ENCODE measurements at places on chromosomes 13 and 19.

GRCh38 chr19:17576758-17577456, 21.5 kb downstream of the COLGALT1 start:
- DNase-seq, result no peak

DNA sequence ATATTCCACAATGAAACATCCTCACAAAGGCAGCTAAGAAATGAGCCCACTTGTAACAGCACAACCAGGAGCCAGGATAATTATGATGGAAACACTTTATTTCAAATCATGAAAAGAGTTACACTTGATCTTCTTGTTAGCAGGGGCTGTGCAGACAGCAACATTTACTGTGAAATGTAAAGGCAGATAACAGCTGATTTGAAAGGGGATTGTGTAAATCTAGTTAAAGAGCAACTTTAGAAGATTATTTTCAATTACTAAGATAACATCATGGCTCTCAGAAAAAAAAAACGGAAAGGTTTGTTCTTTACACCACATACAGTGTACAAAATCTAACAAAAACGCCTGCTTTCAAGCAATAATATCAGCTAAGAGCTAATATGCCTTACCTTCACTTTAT, 22.4 kb downstream of the ENOX1 start:
- DNase-seq, result no peak

- peak; percentile 34 for DNase-seq
Measured at GRCh38 chr19:18282021-18282787, 782 bp upstream of the JUND start.

DNA sequence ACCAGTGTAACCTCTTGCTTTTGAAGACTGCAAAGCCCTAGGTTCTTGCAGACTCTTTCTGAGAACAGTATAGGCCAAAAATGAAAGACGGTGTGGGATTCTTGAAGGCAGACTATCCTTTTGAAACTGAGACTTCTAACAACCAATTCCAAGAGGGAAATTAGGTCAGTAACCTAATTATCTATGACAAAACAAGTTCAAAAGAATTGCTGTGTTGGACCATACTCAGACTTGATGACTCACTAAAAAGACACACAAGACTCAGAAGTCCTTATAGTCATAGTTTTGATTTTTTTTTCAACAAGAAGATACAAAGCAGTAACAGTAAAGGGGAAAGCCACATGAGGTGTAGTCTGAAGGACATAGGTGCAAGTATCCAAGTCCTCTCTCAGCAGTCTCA, 624.0 kb upstream of the GPC6 start:
- DNase-seq, result no peak

DNA sequence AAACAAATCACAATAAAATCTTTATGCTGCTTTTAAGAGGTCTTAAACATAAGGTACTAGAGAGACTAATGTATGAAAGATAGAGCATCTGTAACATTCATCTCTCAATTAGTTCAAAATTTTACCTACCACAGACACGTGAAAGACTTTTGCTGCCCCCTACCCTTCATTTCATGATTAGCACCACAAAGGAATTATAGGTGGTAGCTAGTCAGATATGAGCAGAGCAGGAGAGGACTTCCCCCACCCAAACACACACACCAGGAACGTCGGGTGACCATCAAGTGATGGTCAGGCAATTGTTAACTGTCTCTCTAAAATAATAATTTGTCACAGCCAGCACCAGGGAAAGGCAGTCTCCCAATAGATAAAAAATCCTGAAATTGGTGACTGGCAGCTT, 1531.7 kb upstream of the SPRY2 start:
- no peak for DNase-seq

DNA sequence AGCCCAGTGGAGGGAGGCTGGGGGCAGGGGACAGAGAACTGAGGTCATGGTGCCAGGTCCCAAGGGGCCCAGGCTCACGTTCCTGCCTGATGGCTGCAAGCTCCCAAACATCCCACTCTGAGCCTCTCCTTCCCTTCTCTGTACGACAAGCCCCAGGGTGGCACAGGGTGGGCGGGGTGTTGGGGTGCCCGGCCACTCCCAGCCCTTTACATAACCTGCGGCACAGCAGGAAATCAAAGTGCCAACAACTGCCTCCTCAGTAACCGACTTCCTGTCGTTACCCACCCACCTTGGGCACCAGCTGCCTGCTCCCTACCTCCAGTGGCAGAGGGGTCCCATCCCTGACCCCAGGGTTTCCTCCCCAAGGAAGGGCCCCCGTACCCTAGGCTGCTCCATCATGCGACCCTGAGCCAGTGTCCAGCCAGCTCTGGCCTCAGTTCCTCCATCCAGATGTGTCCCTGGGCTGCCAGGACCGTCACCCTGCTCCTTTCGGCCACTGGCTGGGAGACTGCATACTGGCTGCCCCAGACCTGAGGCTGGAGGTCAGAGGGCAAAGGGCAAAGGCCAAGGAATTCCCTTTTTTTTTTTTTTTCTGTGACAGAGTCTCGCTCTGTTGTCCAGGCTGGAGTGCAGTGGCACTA, 27.7 kb upstream of the NFIC start:
- DNase-seq, result peak; percentile 49

DNA sequence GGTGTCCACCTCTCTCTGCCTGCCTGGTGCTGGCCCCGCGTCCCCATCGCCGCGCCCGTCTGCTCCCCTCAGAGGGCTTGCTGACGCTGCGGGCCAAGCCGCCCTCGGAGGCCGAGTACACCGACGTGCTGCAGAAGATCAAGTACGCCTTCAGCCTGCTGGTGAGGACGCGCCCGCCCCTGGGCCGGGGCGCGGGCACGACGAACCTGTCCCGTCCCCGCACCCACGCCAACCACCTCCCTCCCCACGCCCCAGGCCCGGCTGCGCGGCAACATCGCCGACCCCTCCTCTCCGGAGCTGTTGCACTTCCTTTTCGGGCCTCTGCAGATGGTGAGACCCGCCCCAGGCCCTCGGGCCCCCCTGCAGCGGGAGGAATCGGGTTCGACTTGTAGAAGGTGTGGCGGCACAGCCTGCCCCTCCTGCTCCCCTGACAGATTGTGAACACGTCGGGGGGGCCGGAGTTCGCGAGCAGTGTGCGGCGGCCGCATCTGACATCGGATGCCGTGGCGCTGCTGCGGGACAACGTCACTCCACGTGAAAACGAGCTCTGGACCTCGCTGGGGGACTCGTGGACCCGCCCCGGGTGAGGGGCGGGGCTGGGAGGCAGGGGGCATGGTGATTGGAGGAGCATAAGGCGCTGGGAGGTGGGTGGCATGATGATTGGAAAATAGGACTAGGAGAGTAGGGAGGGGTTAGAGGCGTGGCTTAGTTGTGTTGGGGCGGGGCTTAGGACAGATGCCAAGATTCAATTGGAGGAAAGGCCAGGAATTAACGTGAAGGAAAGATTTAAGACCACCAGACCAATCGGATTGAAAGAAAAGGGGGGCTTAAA, 6.6 kb downstream of the EPS8L1 start:
- peak; percentile 55 for DNase-seq

DNA sequence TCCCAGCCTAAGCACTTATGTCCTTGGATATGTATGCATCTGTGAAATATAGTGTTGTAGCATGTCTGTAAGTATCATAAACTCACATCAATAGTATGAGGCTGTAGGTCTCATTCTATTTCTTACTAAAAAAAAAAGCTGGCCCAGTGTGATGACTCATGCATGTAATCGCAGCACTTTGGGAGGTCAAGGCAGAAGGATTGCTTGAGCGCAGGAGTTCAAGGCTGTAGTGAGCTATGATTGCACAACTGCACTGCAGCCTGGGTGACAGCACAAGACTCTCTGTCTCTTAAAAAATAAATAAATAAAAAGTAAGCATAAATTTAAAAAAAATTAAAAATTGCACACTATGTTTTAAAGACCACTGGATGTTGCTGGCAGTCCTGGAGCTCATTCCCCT, 79.1 kb upstream of the SPATA13 start:
- DNase-seq, result no peak

DNA sequence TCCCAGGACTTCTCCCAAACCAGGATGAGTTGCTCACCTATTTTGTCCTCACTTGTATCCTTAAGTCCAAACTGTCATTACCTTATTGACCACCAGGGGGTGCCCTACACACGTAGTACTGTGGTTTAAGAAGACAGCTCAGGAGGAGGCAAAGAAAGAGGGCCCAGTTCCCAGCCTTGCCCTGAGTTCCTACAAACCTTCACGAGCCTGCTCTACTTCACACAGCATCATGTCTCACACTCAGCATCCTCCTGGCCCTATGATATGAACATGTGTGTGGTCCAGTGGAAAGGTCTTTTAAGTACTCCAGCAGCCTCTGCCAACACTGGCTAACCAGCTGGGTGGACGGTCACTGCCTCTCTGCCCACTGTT, 8.1 kb upstream of the ZNF784 start:
- peak; percentile 84 for DNase-seq

DNA sequence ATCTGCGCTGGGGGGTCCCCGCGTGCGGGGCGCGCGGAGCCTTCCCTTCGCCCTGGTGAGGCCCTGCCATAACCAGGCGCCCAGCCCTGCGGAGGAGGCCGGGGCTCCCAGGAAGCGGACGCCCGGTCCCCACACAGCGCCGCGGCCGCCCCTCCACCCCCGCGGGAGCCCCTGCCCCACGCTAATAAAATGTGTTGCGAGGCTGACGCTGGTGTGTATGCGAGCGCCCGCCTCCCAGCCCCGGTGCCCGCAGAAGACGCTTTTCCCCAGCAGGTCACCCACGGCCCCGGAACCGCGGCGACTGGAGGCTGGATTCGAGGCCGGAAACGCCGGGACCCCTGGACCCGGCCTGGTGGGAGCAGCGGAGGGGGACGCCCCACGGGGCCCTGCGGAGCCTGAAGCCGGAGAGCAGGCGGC, 12.1 kb upstream of the CDC34 start:
- no peak for DNase-seq

DNA sequence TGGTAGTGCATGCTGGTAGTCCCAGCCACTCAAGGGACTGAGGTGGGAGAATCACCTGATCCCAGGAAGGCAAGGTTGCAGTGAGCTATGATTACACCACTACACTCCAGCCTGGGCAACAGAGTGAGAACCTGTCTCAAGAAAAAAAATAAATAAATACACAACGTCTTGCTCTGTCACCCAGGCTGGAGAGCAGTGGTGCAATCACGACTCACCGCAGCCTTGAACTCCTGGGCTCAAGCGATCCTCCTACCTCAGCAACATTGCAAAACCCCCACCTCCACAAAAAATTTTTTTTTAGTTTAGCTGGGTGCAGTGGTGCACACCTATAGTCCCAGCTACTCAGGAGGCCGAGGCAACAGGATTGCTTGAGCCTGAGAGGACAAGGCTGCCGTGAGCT, 8.8 kb downstream of the TPM4 start:
- no peak for DNase-seq

DNA sequence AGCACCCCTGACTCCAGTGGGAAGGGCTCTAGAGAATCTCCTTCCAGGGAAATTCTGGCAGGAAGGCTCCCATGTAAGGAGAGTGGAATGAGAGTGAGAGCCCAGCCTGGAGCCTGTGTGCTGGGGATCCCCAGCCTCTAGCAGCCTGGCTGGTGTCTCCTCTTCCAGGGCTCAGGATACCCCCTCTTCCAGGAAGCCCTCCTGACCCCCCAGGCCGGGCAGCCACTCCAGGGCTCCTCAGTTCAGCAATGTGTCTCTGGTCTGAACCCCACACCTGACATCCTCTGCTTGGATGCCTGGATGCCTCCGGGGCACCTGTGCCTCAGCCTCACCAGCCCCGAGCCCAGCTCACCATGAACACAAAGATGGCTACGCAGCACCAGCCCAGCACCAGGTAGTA, 3.0 kb downstream of the C19orf33 start:
- no peak for DNase-seq

GRCh38 chr19:925526-926322, at the start of gene ARID3A:
Gene ARID3A (plus strand): TSS chr19:926035. CDS start chr19:929529, 3,494 bp downstream.
- DNase-seq, result peak; percentile 79

- no peak for DNase-seq
Measured at GRCh38 chr19:9751446-9751845, 17.1 kb downstream of the ZNF846 start.

DNA sequence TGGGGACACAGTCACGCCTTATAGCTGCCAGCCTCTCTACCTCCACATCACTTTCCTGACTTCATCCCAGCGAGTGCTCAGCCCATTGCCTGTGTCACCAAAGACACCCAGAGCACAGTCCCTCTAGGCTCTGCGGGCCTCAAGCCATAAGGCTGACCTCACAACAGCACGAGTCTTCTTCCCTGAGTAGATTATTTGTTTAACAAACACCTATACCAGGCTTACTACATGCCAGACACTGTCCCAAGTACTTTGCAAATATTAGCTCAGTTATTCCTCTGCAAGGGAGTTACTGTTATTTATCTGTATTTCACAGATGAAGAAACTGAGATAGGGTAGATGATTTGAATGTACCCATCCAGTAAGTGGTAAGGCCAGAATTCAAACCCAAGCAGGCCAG, 504.3 kb downstream of the COG6 start:
- no peak for DNase-seq

DNA sequence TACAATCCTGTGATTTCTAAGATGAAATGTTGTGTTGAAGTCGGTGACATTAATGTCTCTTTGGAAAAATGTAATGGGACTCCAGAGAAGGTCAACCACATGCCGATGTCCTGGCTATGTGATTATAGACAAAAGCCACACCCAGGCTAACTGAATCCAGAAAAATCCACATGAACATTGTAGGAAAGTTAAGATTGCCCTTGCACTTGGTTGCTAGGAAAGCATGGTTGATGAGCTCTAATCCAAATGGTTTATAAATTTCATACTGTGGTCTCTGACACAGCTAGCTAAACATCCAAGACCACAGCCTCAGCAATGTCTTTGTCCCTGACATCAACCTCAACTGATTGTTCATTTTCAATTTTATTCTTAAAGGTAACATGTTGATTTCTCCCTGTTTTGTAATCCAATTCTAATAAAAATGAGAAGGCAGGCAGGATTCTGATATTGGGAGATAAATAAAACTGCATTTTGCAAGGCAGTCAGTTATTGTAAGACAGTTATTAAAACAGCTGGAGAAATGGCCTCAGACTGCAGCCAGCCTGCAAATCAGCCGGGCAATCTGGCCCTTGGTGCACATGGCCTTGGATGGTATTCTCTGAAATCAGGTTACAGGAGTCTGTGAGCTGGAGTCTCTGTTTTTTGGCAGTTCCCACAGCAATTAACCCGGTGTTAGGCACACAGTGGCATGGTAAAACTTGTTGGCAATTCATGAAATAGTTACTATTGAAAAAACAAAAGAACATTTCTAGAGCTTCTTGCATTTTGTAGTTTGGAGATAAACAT, 93.9 kb downstream of the STARD13 start:
- DNase-seq, result no peak

GRCh38 chr13:31367410-31367809, 167.6 kb downstream of the B3GLCT start:
- no peak for DNase-seq
